ENCODE measurements at places on chromosomes 2 and 18.

DNA sequence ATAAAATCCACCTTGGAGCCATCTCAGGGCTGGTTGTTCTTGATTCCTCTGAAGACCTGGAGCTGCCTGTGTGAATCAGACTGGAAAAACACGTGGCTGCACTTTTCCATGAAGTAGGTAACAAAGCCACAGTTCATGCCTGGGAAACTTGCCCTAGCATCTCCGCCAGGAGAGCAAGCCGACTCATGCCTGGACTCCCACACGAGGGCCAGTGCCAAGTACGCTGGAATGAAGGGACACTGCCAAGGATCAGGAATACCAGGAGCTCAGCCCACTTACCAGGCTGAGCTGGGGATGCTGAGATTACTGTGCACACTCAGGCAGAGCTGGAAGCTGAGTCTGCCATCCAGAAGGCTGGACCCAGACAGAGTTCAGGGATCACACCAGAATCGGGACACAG, 10.9 kb upstream of the FHL2 start:
- no peak overlapping the region for H3K27ac ChIP-seq
- no peak overlapping the region for H3K4me3 ChIP-seq
- peaks cover 43% of the 10 kb centered on the region for H3K27me3 ChIP-seq
- no peaks in the 10 kb centered on the region for H3K4me1 ChIP-seq

DNA sequence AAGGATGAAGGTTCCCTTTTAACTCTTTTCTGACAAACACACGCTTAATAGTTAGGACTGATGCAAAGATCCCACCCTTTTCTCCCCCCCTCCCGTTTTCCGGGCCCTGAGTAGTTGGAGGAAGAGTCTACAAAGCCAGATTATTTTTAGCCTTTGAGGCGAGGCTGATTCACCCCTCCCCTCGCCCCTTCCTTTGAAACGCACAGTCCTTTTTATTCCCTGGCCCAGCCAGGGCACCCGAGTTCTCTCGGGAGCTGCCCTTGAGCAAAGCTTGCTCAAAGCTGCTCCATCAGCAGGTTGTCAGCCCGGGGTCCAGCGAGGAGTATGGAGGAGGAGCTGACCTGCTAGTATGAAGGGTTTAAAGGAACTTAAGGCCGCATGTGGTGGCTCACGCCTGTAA, 47.1 kb upstream of the SPRED2 start:
- no peaks in the 10 kb centered on the region for H3K36me3 ChIP-seq
- peaks cover 3% of the 10 kb centered on the region for H3K4me1 ChIP-seq
- peaks cover 4% of the 10 kb centered on the region for H3K27me3 ChIP-seq
- H3K4me3 ChIP-seq = no peak overlapping the region
- H3K27ac ChIP-seq = no peak overlapping the region

DNA sequence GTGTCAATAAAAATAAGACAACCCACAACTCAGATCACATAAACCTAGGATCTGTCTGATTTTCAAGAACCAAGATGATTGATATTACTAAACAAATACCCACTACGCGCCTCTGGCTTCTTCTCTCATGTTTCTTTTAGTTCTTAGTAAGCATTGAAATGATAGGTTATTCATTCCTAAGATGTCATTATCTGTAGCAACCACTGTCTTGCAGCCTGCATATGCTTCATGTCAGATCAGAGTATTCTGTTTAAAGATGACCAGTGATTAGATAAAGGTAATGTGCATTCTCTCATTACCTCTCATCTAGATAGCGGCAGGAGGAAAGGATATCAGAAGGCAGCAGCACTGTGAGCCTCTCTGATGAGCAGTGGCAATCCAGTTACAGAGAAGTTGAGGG, 112.9 kb downstream of the SLC8A1 start:
- H3K4me1 ChIP-seq = no peaks in the 10 kb centered on the region
- DNase-seq = no peak
- no peak overlapping the region for H3K27ac ChIP-seq
- H3K4me3 ChIP-seq = no peak overlapping the region
- no peaks in the 10 kb centered on the region for H3K36me3 ChIP-seq
- H3K27me3 ChIP-seq = no peaks in the 10 kb centered on the region

GRCh38 chr2:224183086-224183485, 144.0 kb upstream of the SERPINE2 start:
- no peaks in the 10 kb centered on the region for H3K36me3 ChIP-seq
- DNase-seq = no peak
- no peaks in the 10 kb centered on the region for H3K4me1 ChIP-seq
- no peak overlapping the region for H3K27ac ChIP-seq
- peaks cover 1% of the 10 kb centered on the region for H3K27me3 ChIP-seq
- no peak overlapping the region for H3K4me3 ChIP-seq

DNA sequence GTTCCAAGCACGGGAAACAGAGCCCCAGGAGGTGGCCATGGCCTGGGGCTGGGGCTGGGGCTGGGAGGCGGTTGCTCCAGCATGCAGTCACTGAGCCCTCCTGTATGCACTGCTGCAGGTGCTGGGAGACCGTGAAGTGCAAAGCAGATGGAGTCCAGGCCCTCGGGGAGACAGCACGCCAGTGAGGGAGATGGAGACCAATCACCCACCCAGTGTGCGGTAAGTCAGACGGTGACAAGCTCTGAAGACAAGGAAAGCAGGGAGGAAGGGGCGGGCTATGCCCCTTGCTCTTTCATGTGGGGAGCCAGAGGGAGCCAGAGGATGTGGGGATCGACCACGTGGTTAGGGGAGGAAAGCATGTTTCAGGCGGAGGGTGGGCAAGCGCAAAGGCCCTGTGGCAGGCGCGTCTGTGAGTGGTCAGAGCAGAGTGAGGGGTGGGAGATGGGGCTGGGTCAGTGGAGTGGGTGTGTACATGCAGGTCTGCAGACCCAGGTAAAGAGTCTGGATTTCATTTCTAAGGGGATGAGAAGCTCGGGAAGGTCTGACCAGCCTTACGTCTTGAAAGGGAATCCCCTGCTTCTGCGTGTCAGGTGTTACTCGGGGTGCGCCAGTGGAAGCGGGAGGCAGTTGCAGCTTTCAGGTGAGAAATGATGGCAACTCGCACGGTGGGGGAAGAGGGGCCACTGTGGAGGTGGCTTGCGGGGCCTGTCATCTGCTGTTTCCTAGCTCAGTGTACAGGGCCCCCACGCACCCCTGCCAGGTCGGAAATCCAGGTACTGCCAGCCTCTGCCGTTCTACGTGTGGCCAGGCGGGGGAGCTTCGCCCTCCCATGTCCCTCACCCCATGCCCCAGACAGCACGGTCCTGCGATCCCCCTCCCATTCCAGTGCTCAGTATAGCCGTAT, 19.4 kb downstream of the RRM2 start:
- peaks cover 24% of the 10 kb centered on the region for H3K4me1 ChIP-seq
- DNase-seq = no peak
- peak overlapping the region; percentile 0 for H3K4me3 ChIP-seq
- H3K27ac ChIP-seq = peak overlapping the region; percentile 77

DNA sequence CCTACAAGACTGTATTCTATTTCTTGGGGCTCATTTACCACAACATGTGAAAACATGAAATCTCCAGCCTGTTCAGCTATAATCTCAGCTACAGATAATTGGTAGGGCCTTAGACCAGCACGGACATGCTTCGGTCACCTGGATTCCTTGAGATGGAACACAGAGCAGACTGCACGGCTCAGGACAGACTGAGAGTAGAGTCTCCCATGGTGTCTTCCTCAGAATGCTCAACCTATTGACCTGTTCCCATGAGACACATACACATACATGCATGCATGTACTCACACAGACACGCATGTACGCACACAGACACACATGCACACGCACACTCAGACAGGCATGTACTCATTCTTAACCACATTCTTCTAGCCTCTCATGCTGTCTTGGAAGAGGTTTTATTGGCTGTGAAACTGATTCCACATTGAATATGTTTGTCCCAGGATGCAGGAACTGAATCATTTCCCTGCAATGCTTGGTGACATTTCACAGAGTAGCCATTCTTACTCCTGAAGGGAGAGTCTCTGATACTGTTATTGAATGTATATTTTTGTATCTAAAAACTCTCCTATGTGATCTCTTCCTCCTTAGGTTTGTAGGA, 23.5 kb upstream of the BZW1 start:
- H3K4me3 ChIP-seq = no peak overlapping the region
- H3K27ac ChIP-seq = no peak overlapping the region
- H3K36me3 ChIP-seq = no peaks in the 10 kb centered on the region

DNA sequence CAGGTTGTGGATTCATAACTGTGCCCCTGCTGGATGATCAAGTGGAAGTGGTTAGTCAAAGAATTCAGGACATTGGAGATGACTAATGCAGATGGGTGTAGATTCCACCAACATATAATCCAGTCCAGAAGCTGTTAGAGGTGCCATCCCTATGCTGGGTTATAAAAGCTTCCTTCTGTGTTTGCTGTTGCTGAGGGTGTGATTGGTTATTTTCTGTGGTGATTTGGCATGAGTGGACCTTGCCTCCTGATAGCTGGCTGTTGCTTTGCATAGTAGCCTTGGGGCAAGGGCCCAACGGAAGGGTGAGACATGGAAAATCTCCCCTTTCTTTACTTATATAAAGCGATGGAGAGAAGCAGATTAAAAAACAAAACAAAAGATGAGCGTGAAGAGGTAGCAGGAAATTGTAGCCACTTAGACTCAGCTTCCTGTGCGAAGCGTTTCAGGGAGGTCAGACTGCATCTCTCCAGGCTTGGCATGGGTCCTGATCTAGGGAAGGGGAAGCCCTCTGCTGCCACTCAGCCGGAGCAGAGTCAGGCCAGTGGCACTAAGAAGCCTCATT, 190.4 kb downstream of the FMNL2 start:
- H3K36me3 ChIP-seq = no peaks in the 10 kb centered on the region
- peaks cover 18% of the 10 kb centered on the region for H3K4me1 ChIP-seq
- no peak overlapping the region for H3K27ac ChIP-seq
- DNase-seq = no peak
- no peak overlapping the region for H3K4me3 ChIP-seq

- H3K36me3 ChIP-seq = no peaks in the 10 kb centered on the region
- no peaks in the 10 kb centered on the region for H3K27me3 ChIP-seq
Measured at GRCh38 chr18:7805880-7806279, 238.8 kb downstream of the PTPRM start.

DNA sequence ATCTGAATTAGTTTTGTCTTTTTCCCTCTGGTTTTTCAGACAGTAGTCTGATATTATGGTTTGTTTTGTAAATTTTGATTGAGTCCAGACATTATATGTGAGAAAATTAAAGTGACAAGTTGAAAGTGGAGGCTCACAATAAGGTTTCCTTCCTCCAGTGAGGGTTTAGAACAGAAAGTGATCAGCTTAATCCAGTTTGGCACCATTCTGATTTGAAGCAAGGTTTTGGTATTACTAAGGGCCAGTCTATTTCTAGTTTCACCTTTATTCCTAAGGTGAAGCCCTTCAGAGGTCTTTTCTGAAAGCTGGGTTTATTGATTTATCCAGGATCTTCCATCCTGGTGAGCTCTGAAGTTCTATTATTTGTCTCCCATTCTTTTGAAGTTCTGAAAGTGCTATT, 68.7 kb downstream of the CDC42EP3 start:
- peaks cover 38% of the 10 kb centered on the region for H3K4me1 ChIP-seq
- no peak overlapping the region for H3K27ac ChIP-seq
- H3K36me3 ChIP-seq = peaks cover 17% of the 10 kb centered on the region
- peaks cover 11% of the 10 kb centered on the region for H3K27me3 ChIP-seq
- no peak overlapping the region for H3K4me3 ChIP-seq
- no peak for DNase-seq

GRCh38 chr18:4582431-4583335, 127.6 kb upstream of the DLGAP1 start:
- no peaks in the 10 kb centered on the region for H3K4me1 ChIP-seq
- H3K4me3 ChIP-seq = no peak overlapping the region
- H3K27ac ChIP-seq = no peak overlapping the region
- H3K27me3 ChIP-seq = no peaks in the 10 kb centered on the region
- DNase-seq = no peak
- no peaks in the 10 kb centered on the region for H3K36me3 ChIP-seq

DNA sequence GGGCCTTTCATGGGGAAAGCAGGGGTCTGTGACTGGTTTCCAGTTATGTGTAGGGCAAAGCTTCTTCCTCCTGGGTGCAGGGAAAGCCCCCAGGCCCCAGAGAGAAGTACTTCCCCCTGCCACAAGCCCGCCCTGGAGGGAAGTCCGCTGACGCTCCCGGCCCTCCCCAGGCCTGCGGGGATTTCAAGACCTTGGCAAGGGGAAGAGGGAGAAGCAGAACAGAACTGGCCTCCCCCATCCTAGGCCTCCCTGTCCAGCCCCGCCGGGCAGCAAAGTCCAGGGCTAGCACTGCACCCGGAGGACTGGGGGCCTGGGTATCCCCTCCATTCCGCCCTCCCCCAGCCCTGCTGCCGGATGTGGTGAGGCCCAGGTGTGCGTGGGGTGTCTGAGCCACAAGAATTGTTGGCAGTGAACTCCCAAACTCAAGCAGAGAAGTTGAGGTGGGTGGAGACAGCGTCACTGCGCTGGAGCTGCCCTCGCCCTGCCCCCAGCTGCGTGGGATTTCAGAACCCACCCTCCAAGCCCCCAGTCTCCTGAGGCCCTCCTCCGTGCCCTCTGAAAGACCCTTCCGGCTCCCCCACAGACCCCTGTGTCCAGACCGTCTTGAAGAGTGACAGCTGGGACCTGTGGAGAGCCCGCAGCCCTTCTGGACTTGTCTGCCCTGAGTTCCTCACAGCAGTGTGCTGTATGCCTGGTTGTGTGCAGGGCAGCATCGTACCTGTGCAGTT, 1.1 kb upstream of the DUSP2 start:
- peaks cover 55% of the 10 kb centered on the region for H3K4me1 ChIP-seq
- H3K27me3 ChIP-seq = no peaks in the 10 kb centered on the region
